ENCODE measurements at places on chromosomes 7 and 10.

DNA sequence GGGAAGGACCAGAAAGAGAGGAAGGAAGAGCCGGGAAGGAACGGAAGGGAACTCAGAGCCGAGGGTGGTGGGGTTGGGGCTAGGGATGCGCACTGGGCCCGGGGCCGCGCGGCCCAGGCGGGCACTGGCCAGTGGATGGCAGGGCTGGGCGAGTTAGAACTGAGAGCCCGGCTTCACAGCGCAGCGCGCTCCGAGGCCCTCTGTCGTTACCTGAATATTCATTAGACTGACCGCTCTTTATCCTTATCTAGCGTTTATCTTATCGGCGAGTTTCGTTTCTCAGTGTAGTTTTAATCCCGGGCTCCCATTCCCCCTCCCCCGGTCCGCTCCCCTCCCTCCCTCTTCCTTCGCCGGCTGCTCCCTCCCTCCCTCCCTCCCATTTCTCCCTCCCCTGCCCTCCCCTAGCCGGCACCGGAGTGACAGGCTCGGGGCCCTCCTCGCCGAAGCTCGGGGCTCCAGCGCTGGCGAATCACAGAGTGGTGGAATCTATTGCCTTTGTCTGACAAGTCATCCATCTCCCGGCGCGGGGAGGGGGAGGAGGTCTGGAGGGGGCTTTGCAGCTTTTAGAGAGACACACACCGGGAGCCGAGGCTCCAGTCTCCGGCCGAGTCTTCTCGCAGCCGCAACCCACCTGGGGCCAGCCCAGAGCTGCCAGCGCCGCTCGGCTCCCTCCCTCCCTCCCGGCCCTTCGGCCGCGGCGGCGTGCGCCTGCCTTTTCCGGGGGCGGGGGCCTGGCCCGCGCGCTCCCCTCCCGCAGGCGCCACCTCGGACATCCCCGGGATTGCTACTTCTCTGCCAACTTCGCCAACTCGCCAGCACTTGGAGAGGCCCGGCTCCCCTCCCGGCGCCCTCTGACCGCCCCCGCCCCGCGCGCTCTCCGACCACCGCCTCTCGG lies at the start of gene PAX2:
Gene PAX2, plus strand, starts transcription at position 596 of the 895 bp plus-strand sequence. CDS start 679 bp downstream, outside the sequence.
- DNase-seq: no peak

DNA sequence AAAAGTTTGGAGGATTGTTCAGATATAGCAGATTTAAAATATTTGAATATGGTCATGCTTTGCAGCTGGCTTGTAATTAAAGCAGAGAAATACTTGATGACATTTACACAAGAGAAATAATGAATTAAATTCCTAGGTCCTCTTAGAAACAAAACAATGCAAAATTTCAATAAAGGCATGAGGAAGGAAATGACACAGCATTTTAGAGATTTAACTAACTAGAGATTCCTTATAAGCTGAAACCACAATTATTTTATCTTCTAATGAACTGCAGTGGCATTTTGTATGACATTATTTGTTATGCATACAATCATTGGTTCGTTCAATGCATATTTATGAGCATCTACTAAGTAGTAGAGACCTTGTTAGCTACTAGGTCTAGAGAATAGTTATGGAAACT lies 490.9 kb downstream of the ZWINT start:
- DNase-seq: no peak

GRCh38 chr10:102674566-102674965 lies 30.3 kb downstream of the TRIM8 start:
- DNase-seq: no peak

- DNase-seq: no peak
These were observed 50.8 kb upstream of the PRSS1 start for GRCh38 chr7:142698429-142698828.

DNA sequence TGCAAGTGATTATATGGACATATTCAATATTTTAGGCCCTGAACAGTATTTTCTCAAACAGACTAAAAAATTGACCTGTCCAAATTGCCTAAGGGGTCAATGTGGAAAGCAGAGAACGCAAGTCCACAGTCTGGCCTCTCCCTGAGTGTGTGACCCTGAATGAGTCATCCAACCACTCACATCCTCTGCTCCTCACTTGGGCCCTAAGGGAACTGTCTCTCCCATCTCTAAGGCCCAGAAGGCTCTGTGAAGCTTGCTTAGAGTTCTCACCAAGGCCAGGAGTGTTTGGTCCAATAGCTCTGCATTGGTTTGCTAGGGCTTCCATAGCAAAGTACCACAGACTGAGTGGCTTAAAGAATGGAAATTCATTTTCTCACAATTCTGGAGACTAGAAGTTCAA lies 155.1 kb downstream of the LSM5 start:
- DNase-seq: peak; percentile 77

DNA sequence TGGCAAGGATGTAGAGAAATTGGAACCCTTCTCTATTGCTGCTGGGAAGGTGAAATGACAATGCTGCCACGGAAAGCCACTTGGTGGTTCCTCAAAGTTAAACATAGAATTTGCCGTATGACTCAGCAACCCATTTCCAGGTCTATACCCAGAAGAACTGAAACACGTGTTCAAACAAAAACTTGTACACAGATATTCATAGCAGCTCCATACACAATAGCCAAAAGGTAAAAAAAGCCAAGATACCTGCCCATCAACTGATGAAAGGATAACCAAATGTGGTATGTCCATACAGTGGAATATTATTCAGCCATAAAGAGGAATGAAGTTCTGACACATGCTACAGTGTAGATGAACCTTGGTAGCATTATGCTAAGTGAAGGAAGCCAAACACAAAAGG lies 39.1 kb downstream of the LHPP start:
- DNase-seq: no peak

GRCh38 chr7:6654113-6654841 lies 17.2 kb downstream of the ZNF316 start:
- no peak for DNase-seq
